ENCODE measurements at places on chromosomes 12 and 14. TPM values are rescaled to one million over a fixed set of nuclear protein-coding genes. Genes with fewer than 3 reads are reported as not detected.
A peak's percentile ranks its signal among the peaks of the same experiment; 100 is the strongest.

Gene RPL36AL
- total RNA-seq, result 260 TPM

DNA sequence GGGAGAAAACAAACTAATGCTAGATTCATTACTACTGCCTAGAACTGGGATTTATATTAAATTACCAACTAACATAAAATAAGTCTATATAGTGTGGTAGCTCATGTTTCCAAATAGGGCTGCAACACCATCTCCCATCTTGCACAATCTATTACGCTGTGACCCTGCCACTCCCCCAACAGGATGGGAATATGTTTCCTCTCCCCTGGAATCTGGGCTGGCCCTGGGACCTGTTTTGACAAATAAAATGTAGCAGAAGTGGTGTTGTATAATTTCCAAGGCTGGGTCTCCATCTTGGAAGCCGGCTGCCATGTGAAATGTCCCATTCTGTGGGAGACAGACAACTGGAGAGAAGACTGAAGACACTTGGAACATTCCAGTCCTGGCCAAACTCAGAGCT, 45.6 kb upstream of the FERMT2 start:
- DNase-seq, result no peak
- H3K4me1 ChIP-seq, result no peaks in the 10 kb centered on the region
- H3K36me3 ChIP-seq, result no peaks in the 10 kb centered on the region
- no peaks in the 10 kb centered on the region for H3K27me3 ChIP-seq
- H3K4me3 ChIP-seq, result no peak overlapping the region

DNA sequence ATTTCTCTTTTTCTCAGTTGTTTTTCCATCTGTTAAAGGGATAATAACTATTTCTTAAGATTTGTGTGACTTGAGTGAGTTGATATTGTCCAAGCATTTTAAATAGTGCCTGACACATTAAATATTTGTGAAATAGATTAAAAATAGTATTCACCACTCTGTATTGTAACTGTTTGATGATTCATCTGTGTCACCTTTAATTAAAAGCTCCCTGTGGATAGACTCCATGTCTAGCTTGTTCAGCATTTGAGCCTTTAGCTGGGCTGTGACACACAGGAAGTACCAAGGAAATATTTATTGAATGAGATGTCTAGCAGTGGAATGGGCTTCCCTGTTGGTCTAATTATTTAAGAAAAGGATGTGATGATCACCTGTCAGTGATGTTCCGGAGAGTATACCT, 1.8 kb upstream of the GLIPR1L2 start:
- H3K4me3 ChIP-seq, result no peak overlapping the region
- peak; percentile 29 for DNase-seq
- H3K36me3 ChIP-seq, result no peaks in the 10 kb centered on the region
- H3K27me3 ChIP-seq, result no peaks in the 10 kb centered on the region

DNA sequence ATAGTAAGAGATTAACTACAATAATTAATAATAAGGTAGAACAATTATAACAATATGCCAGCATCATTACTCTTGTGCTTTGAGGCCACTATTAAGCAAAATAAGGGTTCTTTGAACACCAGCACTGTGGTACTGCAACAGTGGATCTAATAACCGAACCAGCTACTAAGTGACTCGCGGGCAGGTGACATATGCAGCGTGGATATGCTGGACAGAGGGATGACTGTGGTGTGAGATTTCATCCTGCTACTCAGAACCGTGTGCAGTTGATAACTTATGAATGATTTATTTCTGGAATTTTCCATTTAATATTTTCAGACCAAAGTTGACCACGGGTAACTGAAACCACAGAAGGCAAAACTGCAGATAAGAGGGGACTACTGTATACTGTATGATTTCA, 34.4 kb downstream of the BMAL2 start:
- no peak for DNase-seq
- no peaks in the 10 kb centered on the region for H3K27me3 ChIP-seq
- H3K27ac ChIP-seq, result no peak overlapping the region
- H3K36me3 ChIP-seq, result no peaks in the 10 kb centered on the region
- peaks cover 9% of the 10 kb centered on the region for H3K4me1 ChIP-seq

- no peak overlapping the region for H3K4me3 ChIP-seq
- H3K4me1 ChIP-seq, result no peaks in the 10 kb centered on the region
- DNase-seq, result peak; percentile 52
- no peak overlapping the region for H3K27ac ChIP-seq
- no peaks in the 10 kb centered on the region for H3K36me3 ChIP-seq
These were observed 10.7 kb upstream of the FKBP4 start for GRCh38 chr12:2783936-2784600.
